ENCODE measurements at places on chromosomes 5 and 9. TPM values are rescaled to one million over a fixed set of nuclear protein-coding genes. Genes with fewer than 3 reads are reported as not detected.

Gene IFNA13
- not detected for total RNA-seq

Gene SLC36A2
- total RNA-seq, result not detected

Gene NUDT2
- total RNA-seq, result 61.9 TPM

Gene SLC6A7
- total RNA-seq, result not detected

Gene LOX
- total RNA-seq, result 100 TPM

Gene PCDHB9
- total RNA-seq, result 0.14 TPM

Gene PCDHA10
- 0.17 TPM for total RNA-seq

Gene ADAMTS12
- 2.3 TPM for total RNA-seq

Gene C1QTNF3
- 0.51 TPM for total RNA-seq
